ENCODE measurements at places on chromosomes 3 and 15.

DNA sequence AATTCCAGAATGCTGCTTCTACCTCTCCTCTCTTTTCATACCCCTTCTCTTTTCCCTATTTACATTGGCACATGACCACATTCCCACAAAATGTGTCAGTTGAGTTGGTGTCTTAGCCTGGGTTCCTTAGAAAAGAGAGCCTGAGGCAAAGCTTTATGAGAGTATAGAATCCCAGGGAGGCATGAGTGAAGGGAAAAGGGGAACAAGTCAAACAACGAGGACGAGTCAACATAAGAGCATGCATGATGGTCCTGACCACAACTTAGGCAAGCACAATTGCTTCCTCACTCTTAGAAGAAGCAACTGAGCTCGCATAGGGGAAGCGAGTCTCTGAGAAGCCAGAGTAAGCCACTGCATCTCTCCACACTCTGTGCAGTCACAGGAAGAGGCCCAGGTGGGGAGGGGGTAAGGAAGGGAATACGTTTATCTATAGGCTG, 15.4 kb upstream of the ZNF774 start:
- DNase-seq = no peak

- no peak for DNase-seq
Observed at GRCh38 chr15:25171111-25171811, 216.5 kb downstream of the SNRPN start.

DNA sequence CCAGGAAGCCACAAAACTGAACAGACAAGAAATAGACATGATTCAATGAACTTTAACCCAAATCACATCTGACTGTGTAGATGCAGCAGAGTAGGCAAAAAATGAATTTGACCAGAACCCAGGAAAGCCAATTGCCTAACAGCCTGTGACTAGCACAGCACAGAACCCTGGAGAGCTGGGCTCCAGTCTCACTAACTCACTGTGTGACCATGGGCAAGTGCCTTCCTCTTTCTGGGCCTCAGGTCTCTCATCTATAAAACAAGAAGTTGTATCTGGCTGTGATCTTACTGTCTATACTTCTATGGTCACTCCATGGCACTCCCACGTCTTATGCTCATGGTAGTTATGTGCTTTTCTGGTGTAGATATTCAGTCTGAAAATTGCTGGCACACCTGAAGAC, 48.1 kb upstream of the USP3 start:
- no peak for DNase-seq

DNA sequence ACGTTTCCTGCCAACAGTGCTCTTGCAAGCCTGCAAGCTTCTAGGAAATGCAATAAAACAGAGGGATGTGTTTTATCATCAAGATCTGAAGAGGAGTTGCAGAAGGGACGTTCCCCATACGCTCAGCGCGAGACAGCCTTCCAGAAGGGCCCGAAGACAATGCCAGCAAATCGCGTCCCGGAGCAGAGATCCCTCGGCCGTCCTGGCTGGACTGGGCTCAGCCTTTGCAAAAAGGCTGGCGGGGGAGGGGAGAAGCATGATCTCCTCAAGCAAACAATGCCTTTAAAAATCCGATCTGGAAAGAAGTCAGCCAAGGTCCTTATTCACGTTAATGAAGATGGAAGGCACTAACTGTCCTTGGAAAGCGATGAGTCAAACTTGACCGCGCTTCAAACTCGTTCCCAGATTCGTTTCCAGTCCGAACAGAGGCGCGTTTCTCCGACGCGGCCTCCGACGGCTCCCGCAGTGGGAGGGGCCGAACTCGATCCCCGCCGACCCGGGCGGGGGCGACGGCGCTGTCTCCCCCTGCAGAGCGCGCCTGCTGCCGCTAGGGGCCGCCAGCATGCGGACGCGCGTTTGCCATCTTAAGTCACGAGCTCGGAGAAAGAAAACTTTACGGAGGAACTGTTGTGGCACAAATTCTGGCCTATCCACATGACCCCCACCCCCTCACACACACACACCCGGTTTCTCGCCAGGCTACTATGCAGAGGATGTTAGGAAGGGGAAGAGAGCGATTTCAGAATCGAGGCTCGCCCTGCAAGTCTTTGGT, 5.5 kb downstream of the BCL6 start:
- DNase-seq = no peak

DNA sequence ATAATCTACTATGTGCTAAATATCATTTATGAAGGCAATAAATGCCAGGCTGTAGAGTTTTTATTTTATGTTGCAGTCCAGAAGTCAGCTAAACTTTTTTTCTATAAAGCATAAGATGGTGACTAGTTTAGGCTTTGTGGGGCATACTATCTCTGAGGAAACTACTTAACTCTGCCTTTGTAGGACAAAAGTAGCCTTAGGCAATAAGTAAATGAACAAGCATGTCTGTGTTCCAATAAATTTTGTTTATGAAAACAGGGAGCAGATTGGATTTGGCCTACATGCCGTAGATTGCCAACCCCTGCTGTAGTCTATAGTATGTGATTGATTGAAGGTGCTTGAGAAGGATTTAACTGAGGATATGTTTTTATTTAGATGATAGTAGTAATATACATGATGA, 502.5 kb upstream of the NAALADL2 start:
- no peak for DNase-seq

GRCh38 chr15:64535460-64536243, 75.3 kb downstream of the ZNF609 start:
- DNase-seq = no peak

- DNase-seq = no peak
Observed at GRCh38 chr3:79361748-79362378, 405.9 kb downstream of the ROBO1 start.

DNA sequence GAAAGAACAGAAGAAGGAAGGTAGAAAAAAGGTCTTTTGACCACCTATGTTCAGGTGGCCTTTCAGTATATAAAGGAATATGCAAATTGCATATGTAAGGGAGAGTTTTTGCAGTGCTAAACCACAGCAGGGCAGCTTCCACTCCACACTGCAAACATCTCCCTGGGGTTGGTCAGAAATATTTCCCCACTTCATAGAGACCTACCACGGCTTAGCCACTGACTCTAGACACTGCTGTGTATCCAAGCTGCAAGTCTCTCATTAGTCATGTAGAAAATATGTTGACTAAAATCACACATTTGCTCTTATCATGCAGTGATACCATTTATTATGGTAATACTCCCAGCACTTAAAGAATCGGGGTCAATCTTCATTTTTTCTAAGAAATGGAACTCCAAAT, 214.9 kb upstream of the NR2F2 start:
- no peak for DNase-seq

DNA sequence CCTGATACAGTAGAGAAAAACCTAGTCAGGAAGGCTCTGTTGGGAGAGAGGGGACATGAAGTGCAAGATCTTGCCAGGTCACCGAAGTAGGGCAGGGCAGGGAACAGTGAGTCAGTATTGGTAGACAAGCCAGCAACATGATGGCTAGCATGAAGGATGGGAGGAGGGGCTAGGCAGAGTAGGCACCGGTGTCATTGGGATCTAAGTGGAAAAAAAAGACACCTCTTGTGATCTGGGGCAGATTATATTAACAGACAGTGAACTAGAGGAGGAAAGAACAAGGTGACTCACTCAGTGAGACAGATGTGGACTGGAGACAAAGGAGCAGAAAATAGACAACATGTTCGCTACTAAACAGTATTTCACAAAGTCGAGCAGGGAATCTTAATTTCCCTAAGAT, 149.2 kb upstream of the SLC24A5 start:
- DNase-seq = no peak

DNA sequence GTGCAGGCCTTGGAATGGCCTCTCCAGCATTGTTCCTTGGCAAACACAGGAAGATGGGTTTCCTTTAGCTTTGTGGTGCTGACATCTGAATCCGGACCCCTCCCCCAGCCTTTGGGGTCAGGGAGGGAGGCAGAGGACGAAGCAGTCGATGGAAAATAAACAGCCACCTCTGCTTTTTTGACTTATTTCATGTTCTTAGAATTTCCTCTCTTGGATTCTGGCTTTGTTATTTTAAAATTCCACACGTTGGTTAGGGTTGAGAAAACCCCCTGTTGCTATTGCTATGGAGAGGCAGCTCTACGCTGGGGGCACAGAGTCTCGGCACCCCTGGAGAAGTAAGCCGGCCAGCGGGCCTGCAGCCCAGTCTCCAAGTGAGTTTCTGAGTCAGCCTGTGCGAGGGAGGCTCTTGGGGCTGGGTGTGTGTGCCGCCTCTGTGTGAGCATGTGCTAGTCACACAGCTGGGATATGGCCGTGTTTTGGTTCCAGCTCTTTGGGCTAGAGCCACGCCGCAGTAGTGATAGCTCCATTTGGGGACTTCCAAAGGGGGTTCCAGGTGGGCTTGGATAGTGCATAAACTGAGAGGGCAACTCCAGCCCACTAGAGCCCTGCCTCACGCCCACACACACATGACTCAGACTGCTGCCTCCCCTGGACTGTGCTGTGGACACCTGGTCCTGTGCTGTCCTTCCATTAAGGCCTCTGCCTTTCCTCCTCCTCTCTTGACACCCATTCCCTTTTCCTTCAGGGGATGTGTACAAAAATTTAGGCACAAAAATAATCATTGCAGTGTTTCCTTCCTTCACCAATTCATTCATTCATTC, 58.8 kb downstream of the AMOTL2 start:
- no peak for DNase-seq

- DNase-seq = no peak
Observed at GRCh38 chr3:101900736-101901135, 51.4 kb downstream of the NFKBIZ start.

- DNase-seq = no peak
Observed at GRCh38 chr3:141360888-141361598, 7.3 kb upstream of the ZBTB38 start.

- DNase-seq = no peak
Observed at GRCh38 chr3:120684896-120685295, 2.9 kb upstream of the HGD start.

DNA sequence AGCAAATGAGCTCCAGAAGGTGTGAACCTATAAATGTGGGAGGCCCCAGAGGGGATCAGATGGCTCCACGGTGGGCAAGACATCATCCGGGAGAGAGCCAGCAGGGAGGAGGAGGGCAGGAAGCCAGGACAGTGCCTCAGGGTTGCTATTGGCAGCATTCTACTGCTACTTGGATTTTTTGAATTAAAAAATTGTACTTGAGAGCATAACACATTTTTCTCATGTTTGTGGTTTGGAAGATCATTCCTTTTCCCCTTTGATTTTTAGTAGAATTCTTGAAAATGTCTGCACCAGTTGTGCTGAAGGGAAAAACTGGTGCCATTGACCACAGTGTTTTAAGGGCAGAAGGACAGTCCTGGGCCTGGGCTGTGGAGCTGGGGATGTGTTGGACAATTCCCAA, 59.2 kb downstream of the LYZL4 start:
- no peak for DNase-seq

DNA sequence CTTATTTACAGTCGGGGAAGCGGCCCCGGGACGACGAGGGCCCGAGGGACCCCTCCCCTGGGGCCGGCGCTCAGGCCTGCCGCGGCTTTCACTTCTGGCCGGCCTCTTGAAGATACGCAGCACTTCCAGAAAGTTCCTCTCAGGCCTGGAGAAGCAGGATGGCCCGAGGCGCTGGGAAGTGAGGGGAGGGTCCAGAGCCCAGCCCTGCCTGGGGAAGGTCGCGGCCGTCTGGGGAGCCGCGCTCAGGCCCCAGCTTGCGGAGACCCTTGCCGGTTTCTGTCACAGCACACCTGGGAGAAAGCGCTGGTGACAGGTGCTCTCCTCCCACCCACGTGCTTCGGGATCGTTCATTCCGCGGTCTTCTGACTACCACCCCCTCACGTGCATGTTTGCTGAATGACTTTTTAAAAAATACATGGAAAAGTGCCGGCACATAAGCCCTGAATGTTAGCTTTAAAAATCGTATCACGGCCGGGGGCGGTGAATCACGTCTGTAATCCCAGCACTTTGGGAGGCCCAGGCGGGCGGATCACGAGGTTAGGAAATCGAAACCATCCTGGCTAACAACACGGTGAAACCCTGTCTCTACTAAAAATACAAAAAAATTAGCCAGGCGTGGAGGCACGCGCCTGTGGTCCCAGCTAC, 727 bp upstream of the TM2D3 start:
- no peak for DNase-seq

- no peak for DNase-seq
Observed at GRCh38 chr3:42214565-42215283, 51.3 kb downstream of the CCK start.

- DNase-seq = no peak
Observed at GRCh38 chr3:54917862-54918261, 10.0 kb downstream of the LRTM1 start.

DNA sequence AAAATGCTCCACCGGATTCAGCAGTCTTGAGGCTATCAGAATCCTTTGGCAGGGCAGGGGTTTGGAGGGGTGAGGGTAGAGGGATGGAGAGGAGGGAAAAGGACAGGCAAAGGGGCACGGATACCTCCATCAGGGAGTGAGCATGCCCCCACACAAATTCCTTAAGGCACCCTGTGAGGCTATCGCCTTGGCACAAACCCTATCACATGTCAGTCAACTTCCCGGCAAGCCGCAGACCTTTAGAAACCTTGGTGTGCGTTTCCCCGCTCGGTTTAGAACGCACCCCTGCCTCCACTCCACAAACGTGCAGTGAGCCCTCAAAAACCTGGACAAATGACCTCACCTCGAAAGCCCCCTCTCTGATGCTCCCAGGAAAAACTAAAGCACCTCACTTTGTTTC, 422 bp upstream of the SETMAR start:
- DNase-seq = no peak

DNA sequence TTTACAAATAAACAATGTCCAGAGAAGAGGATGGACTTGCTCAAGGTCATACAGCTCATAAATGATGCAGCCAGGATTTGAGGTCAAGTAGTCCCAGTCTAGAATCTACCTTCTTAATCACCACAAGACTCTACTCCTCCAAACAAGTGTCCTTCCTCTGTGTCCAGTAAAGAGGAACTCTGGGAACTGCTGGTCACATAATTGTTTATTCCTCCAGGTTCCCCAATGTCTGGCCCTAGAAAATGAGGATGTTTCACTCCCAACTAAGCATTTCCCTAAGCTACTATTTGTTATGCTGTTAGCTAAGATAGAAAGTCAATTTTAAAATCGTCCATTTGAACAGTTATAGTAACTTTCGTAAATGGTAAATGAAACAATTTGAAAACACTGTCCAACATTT, 192.4 kb downstream of the FHIT start:
- no peak for DNase-seq

- no peak for DNase-seq
Observed at GRCh38 chr15:62889734-62890505, 152.6 kb upstream of the TPM1 start.

DNA sequence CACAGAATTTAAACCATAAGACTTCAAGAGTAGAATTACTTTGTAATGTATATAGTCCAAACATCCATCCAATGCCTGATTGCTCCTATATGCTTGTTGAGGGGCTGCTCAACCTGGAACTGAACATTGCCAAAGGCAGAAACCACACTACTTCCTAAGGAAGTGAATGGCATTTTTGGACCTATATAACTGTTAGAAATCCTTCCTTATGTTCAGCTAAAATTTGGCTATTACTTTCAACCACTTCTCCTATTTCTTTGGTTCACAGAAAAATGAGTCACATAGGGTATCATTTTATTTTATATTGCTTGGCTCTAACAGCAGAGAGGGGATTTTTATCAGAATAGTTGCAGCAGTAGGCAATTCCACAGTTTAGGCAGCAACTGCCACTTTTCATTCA, 342.1 kb downstream of the SLC9A9 start:
- DNase-seq = no peak
